Keratinocyte (primary cell): ENCODE measurements at places on chromosomes 12 and 14. TPM values are rescaled to one million over a fixed set of nuclear protein-coding genes. Genes with fewer than 3 reads are reported as not detected.

Gene ENDOU
- polyA plus RNA-seq = 0.28 to 0.35 TPM (median 0.33 TPM) in 3 replicates

GRCh38 chr12:83113945-83114344 is 427.2 kb downstream of the TMTC2 start:
- H3K4me3 ChIP-seq = no peak overlapping the region
- no peaks in the 10 kb centered on the region for H3K36me3 ChIP-seq
- no peaks in the 10 kb centered on the region for H3K4me1 ChIP-seq
- H3K27me3 ChIP-seq = no peaks in the 10 kb centered on the region
- no peak for DNase-seq

Gene KRT7
- 112 to 224 TPM (median 117 TPM) in 3 replicates for polyA plus RNA-seq

DNA sequence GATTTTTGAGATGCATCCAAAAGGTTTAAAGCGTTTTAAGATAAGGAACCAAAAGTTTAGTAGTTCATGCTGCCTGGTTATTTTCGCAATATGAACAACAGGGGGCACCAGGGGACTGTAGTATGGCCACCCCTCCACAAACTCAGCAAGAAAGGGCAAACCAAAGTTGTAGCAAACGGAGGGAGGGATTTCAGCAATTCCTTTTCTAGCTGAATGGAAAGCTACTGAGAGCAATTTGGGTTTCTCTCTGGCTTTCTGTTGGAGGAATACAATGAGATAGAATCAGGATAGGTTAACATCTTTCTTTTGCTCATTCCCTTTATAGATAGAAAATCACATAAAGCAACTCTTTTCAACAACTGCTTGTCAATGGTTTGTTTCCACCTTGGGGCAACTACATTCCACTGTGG is 62.5 kb downstream of the DRAM1 start:
- H3K4me3 ChIP-seq = no peak overlapping the region
- DNase-seq = peak; percentile 11
- H3K27me3 ChIP-seq = no peaks in the 10 kb centered on the region
- peaks cover 23% of the 10 kb centered on the region for H3K4me1 ChIP-seq
- no peaks in the 10 kb centered on the region for H3K36me3 ChIP-seq
- no peak overlapping the region for H3K27ac ChIP-seq
